ENCODE measurements at places on chromosomes 11 and 22. TPM values are rescaled to one million over a fixed set of nuclear protein-coding genes. Genes with fewer than 3 reads are reported as not detected.

MYRF gene
- total RNA-seq = 26.3 TPM

MS4A14 gene
- not detected for total RNA-seq

TSPAN18 gene
- 0.30 TPM for total RNA-seq

ACTN3 gene
- 0.09 TPM for total RNA-seq

CARNS1 gene
- 0.30 TPM for total RNA-seq

ESRRA gene
- 24.1 TPM for total RNA-seq

UBQLN3 gene
- not detected for total RNA-seq

TMEM191C gene
- 0.30 TPM for total RNA-seq

MEI1 gene
- total RNA-seq = 0.28 TPM

USH1C gene
- not detected for total RNA-seq

DMC1 gene
- total RNA-seq = 1.5 TPM

FGF3 gene
- not detected for total RNA-seq

PRCP gene
- total RNA-seq = 49.3 TPM

USP2 gene
- total RNA-seq = 0.88 TPM

FADD gene
- 47.7 TPM for total RNA-seq

CARD16 gene
- total RNA-seq = 2.0 TPM

ANO9 gene
- total RNA-seq = not detected

BRSK2 gene
- 0.89 TPM for total RNA-seq

ACCS gene
- total RNA-seq = 6.5 TPM

FADS2 gene
- 342 TPM for total RNA-seq

DNAJB7 gene
- not detected for total RNA-seq

WBP2NL gene
- 0.60 TPM for total RNA-seq

SMTNL1 gene
- not detected for total RNA-seq

Measured in smooth muscle cell of the umbilical artery (primary cell).